ENCODE measurements at places on chromosomes 11 and 22.
A peak's percentile ranks its signal among the peaks of the same experiment; 100 is the strongest.

DNA sequence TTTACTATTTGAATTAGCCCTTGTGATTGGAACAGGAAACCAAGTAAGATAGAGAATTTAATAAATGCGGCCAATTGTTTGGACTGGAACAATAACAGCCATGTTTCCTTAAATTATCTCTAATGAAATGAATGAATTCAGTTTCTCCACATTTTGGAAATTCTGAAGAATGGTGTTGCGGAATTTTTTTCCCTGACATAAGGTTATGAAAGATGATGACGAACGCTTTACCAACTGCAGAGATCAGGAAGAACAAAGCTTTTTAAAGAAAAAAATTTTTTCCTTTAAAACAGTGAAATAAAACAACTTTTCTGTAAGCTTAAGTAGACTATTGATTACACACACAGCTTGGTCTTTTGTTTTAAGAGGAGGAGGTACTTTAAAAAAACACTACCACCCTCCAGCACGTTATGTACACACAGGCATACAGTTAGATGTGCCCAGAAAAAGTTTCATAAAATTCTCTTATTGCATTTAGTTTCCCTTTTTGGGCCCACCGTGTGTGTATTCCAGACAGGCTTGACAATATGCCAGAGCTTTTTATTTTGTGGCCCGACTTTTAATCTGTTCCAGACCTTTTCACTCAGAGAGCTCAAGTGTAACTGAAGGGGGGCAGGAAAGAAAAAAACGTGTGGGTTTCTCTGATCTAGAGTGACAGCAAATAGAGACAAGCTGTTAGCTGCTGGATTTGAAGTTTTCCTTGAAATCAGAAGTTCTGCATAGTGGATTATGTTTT is 77.3 kb downstream of the YAP1 start:
- no peak for ATAC-seq

DNA sequence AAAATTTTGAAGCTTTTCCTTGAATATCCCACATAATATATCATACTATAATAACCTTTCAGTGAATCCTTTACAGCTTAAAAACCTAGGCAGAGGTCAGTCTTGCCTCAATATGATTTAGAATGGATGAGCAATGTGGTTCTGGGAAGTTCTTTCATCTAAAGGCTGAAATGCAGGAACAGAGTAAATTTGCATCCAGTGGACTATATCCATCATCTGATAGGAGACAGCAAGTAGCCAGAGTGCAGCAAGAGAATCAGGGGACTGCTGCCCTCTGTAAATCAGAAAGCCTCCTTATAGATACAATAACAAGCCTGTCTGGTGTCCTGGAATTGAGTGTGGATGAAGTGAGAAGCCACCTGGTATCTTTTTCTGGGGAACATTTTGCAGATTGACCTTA is 748.3 kb upstream of the CCDC90B start:
- ATAC-seq, result no peak

DNA sequence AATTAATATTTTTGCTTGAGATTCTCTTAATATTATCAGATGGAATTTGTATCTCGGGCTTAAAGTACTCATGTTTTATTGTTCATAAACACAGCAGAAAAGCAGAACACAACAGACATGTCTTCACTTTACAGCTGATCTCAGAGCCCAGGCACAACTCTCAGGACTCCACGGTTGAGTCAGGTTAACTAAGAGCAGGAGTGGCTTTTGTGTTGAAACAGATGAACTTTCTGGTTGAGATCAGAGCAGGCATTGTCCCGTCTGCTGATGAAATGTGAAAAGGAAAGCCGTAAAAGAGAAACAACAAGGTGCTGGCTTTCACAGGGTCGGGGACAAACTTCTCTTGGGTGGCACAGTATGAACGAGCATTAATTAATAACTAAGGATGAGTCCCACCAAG is 49.0 kb downstream of the JHY start:
- no peak for ATAC-seq

DNA sequence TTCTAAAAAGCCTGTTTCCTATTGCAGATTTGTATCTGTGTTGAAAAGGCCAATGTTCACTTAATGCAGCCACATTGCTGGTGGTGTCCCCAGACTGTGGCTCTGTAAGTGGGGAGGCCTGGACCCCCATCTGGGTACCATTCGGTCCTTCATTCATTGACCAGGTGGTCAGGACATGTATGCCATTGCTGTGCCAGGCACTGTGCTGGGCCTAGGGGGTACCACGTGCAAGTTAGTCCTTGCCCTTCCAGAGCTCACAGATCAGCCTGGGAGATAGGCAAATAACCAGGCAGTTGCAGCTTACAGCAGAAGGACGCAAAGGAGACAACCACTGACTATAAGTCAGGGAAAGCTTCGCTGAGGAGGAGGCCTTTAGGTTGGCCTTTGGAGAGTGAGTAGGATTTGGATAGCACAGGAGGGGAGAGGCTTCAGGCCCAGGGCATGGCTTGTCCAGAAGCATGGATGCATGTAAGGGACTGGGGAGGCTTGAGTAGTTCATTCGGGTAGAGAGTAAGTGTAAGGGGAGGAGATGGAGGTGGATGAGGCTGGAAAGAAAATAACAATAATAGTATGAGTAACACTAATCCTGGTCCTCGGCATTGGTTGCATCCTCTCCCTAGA is 5.0 kb downstream of the PRDM11 start:
- ATAC-seq, result no peak

- ATAC-seq, result no peak
Observed at GRCh38 chr22:49368221-49368975, 459.3 kb downstream of the BRD1 start.

DNA sequence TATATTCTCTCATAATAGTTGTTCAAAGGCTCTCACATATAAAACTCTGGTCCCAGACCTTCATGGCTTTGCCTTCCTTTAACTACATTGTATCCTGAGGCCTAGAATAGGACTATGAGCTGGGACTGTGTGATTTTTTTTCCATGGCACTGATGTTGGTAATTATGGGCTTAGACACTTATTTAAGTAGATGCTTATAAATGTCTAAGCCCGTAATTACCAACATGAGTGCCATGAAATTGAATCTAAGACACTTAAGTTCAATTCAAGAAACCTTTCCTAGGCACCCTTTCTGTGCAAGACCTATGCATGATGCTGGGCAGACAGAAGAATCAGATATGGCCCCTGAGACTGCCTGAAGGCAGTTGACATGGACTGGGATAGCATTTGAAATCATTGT is 63.0 kb downstream of the P4HA3 start:
- no peak for ATAC-seq

DNA sequence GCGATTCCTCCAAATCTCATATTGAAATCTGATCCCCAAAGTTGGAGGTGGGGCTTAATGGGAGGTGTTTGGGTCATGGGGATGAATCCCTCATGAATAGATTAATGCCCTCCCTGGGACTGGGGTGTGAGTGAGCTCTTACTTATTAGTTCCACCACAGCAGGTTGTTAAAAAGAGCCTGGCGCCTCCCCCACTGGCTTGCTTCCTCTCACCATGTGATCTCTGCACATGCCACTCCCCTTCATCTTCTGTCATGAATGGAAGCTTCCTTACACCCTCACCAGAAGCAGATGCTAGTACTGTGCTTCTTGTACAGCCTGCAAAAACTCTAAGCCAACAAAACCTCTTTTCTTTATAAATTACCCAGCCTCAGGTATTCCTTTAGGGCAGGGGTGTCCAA is 8.8 kb downstream of the RRAS2 start:
- no peak for ATAC-seq

- no peak for ATAC-seq
Observed at GRCh38 chr11:1571760-1572196, 293 bp downstream of the DUSP8 start.

DNA sequence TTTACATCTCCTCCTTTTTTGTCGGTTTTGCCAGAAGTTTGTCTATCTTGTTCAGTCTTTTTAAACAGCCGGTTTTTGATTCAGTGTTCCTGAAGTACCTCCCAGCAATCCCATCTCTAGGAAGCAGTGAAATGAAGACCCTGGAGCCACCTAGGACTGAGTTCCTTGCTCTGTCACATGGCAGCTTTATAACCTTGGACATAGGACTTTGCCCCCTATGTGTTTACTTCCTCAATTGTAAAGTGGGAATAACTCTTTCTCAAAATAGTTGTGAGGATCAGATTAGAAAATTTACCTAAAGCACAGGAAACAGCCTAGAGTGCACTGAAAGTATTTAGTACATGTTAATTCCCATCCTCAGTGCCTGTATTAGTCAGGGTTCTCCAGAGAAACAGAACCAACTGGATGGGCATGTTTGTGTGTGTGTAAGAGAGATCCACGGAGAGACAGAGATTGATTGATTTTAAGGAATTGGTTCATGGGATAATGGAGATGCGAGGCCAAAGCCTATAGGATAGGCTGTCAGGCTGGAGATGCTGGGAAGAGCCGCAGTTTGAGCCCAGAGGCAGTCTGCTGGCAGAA is 20.0 kb downstream of the FAM83F start:
- ATAC-seq, result no peak

DNA sequence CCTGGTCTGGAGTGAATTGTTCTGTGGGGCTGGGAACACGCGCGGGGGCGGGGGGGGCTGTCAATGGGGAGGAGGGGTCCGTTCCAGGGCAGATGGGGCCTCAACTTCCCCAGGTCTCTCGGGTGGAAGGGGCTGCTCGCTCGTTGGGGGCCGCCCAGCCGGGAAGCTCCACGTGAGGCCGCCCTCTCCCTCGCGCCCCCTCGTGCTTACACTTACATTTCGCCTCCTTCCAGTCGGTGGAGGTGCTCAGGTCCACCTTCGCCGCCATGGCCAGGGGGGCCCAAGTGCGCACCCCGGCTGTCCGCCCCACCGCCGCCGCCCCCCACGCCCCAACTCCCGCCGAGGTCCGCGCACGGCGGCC is 452 bp downstream of the MACROD1 start:
- ATAC-seq, result peak; percentile 25

- ATAC-seq, result no peak
Observed at GRCh38 chr11:75422248-75423231, 10.5 kb downstream of the KLHL35 start.
